T47D (cell line): ENCODE measurements at places on chromosomes 1 and 21.
A peak's percentile ranks its signal among the peaks of the same experiment; 100 is the strongest.

- peak; percentile 28 for DNase-seq
Observed at GRCh38 chr1:116323491-116323890, 49.6 kb upstream of the ATP1A1 start.

- no peak for DNase-seq
Observed at GRCh38 chr1:85316321-85316720, 39.9 kb upstream of the BCL10 start.

DNA sequence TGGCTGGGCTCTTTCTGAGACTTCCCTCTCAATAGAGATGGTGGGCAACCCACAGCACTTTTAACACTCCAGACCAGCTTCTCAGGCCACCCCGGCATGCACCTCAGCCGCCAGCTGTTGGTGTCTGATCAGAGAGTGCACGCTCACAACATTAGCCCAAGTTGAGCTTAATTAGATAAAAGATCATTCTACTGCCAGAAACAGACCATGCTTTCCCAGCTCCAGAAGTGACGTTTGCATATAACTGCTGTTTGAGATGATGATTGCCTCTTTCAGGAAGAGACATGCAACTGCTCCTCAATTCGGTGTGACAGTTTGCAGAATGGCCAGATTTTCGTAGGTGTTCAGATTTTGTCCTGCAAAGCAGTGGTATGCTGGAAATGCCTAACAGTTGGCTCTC lies 285.3 kb upstream of the VAMP3 start:
- no peak for DNase-seq

GRCh38 chr1:26288311-26288941 lies 8.5 kb downstream of the SH3BGRL3 start:
- DNase-seq: no peak

DNA sequence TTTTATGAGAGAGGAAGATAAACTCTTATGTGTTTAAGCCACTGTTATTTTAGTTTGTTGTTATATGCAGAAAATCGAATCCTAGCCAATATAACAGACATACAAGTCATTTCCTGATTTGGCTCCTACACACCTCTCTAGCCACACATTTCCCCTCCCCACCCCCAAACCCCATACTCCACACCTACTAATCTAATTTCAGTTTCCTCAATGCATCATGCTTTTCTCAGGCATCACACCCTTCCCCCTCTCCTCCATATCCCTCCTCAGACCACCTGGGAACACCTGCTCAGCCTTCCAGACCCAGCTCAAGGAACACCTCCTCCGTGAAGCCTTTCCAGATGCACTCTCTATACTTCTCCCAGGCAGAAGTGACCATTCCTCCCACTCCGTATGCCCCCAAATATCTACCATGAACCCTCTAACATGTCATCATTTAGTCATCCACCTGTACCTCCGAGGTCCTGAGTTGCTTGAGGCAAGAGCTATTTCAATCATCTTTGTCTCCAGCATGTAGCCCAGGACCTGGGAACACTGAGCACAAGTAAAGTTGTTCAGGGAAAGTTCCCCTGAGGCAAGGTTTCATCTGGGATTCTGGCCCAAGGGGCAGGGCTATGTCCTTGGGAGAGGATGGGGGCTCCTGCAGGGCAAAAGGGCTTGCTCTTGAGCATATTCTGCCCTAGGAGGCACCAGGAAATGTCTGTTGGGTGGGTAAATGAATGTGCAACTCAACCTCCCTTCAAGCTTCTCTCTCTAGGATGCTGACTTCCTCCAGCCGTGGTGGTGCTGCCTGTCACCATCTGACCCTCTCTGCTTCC lies 126.8 kb downstream of the HIVEP3 start:
- DNase-seq: no peak

DNA sequence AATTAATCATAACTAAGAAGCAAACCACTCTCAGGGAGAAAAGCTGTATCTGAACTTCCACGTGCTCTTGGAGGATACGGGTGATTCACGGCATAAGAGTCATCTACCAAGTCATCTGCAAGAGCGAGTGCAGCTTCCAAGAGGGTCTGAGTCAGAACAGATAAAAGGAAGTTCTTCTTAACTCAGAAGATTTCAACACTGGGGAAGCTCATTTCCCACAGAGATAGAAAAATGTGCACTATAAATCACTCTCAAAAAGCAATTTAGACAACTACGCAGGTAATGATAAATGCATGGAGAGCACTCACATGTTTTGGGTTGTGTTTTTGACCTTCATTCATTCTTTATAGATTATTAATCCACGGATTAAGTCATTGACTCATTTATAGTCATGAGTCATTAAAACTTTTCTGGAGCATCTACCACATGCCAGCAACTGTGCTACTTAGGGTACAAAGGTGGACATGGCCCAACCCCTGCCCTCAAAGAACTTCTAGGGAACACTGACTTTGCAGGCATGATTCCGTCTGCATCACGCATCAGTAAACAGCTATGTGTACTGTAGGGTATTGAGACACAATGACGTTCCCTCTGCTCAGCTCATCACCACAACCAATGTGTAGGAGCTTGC lies 20.8 kb downstream of the KCNJ15 start:
- no peak for DNase-seq

GRCh38 chr1:147735423-147735822 lies 25.0 kb downstream of the GJA5 start:
- DNase-seq: no peak

- DNase-seq: no peak
Observed at GRCh38 chr1:223245411-223245810, 102.4 kb upstream of the TLR5 start.

- no peak for DNase-seq
Observed at GRCh38 chr1:90926971-90927370, 94.9 kb downstream of the ZNF644 start.

GRCh38 chr1:245651093-245651492 lies 496.3 kb downstream of the KIF26B start:
- DNase-seq: no peak

DNA sequence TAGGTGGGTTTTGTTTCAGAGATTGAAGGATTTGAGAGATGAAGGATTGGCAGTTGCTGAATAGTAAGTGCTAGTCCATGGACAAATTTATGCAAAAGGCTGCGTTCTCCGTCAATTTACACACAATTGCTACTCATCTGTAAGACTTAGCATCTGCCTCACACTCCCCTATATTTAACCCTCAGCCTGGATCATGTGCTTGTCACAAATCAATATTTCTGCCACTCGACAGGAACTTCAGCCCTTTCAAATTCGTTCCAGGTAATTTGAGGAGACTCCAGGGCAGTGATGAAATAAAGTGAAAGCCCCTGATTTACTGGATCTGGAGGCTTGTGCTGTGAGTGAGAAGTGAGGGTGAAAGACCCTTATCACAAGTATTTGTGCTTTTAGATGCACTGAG lies 105.6 kb upstream of the UBE2U start:
- DNase-seq: no peak

GRCh38 chr1:53575141-53575954 lies 116.1 kb downstream of the DMRTB1 start:
- no peak for DNase-seq

DNA sequence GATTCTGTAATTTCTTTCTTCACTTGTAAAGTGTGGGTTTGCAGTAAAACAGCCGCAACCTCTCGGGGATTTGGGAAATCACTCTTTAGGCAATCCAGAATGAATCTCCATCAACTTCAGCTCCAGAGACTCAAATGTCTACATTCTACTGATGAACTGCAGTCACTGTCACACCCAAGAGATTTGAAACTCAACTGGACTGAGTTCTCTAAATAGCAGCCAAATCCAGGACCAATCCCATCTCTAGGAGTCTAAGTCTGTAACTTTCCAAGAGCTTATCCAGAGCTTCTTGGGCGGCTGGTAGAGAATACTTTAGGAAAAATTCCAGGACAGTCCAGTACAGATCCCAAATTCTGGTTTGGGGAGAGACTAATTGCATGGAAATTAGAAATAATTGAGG lies 62.9 kb downstream of the ADAMTS1 start:
- no peak for DNase-seq

GRCh38 chr1:245776694-245777332 lies 622.0 kb downstream of the KIF26B start:
- no peak for DNase-seq
